ENCODE measurements at places on chromosomes 16 and 17.
A peak's percentile ranks its signal among the peaks of the same experiment; 100 is the strongest.

- no peak for DNase-seq
Observed at GRCh38 chr17:1168533-1169220, 11.1 kb downstream of the ABR start.

DNA sequence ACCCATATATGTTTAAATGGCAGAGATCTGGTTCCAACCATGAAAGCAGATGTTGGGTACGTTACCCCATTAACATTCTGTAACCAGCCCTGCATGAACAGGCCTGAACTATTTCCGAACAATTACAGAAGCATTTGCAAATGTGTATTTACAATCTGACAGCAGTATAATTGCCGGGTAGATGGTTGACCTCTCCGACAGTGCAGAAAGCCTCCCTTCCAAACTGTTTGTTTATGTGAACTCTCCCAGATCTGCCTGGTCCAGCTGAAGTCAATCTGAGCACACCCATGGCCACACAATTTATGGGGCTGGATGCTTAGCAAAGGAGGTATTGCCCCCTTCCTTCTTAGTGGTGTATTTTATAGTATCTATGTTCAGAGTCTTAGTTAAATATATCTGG lies 21.8 kb downstream of the NUDT7 start:
- DNase-seq = no peak

DNA sequence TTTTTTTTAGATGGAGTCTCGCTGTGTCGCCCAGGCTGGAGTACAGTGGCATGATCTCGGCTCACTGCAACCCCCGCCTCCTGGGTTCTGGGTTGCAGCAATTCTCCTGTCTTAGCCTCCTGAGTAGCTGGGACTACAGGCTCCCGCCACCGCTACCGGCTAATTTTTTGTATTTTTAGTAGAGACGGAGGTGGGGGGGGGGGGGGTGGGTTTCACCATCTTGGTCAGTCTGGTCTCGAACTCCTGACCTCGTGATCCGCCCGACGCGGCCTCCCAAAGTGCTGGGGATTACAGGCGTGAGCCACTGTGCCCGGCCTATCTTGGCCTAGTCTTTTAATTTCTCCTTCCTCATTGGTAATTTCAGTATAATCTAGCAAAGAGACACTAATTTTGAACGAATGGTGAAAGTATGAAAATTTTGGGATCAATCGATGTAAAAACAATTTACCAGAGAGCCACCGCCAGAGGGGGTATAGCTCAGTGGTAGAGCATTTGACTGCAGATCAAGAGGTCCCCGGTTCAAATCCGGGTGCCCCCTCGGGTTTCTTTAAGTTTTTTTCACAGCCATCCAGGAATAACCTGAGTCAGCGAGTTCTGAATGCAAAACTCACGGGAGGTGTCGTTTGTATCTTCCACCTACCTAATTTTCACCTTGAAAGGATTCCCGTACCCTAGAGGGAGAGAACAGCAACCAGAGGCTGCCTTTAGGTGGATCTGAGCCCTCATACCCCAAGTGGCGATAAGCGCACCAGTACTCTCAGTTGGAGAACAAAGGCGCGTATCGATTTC lies 2.5 kb upstream of the LASP1 start:
- DNase-seq = no peak

DNA sequence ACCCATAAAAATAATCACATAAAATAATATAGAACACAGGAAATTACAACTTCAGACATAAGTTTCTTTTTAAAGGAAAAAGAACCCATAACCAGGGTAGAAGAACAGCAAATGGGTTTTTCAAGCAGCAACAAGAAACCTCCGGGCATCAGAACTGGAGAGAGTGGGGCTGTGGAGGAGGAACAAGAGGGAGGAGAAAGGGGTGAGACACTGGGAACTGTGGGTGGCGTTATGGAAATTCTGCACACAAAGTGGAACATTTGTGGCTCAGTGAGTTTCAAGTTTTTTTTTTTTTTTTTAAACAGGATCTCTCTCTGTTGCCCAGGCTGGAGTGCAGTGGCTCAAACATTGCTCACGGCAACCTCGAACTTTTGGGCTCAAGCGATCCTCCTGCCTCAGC lies 22.6 kb downstream of the EMP2 start:
- DNase-seq = no peak

DNA sequence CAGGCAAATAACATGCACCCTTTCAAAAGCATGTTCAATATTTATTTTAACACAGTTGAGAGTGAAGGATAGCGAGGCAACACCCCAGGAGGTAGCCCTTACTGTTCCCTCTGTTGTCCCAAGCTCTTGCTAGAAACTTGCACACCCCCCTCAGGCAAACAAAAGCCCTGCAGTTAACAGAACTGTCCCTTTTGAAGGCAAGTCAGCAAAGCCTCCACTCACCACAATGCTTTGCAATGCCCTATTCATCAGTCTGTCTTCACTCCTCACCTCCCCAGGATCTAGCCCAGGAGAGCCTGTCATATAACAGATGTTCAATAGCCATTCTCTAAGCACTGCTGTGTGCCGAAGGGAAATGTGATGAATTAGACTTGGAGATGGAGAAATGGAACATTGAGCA lies 3.5 kb upstream of the CNEP1R1 start:
- DNase-seq = no peak

- no peak for DNase-seq
Observed at GRCh38 chr16:14364386-14365199, 265.5 kb downstream of the PARN start.

DNA sequence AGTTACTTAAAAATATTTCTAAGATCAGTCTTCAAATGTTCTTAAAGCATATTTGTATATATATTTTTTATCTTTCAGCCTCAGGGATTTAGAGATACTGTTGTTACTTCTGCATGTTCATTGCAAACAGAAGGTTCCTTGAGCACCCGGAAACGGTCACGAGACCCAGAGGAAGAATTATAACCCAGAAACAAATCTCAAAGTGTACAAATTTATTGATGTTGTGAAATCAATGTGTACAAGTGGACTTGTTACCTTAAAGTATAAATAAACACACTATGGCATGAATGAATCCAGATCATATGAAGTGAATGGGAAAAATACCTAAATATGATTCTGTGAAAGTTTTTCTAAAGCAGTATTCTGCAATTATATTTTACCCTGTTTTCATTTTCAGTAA lies 21.6 kb upstream of the PPM1E start:
- DNase-seq = no peak

- peak; percentile 75 for DNase-seq
Observed at GRCh38 chr16:57689762-57690558, 4.6 kb upstream of the DRC7 start.

DNA sequence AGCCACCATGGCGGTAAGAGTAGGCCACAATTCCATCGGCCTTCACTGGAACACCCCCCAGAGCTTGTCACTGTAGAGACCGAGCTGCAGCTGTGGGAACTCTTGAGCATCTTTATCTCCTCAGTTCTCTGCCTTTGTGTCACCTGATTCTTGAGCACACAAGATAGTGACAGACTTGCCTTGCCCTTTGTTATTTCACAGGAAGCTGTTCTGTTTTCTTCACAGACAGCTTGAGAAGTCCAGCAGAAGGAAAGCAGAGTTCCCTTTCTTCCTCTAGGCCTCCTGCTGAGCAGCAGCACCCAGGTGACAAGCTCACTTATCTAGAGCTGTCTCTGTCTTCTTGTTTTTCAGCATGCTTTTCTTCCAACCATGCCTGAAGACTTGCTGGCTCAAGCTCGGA lies 38.4 kb upstream of the ENDOV start:
- no peak for DNase-seq

GRCh38 chr16:3983081-3983520 lies 102.6 kb upstream of the CREBBP start:
- peak; percentile 76 for DNase-seq

- DNase-seq = no peak
Observed at GRCh38 chr16:89395150-89396142, 94.9 kb downstream of the ANKRD11 start.

DNA sequence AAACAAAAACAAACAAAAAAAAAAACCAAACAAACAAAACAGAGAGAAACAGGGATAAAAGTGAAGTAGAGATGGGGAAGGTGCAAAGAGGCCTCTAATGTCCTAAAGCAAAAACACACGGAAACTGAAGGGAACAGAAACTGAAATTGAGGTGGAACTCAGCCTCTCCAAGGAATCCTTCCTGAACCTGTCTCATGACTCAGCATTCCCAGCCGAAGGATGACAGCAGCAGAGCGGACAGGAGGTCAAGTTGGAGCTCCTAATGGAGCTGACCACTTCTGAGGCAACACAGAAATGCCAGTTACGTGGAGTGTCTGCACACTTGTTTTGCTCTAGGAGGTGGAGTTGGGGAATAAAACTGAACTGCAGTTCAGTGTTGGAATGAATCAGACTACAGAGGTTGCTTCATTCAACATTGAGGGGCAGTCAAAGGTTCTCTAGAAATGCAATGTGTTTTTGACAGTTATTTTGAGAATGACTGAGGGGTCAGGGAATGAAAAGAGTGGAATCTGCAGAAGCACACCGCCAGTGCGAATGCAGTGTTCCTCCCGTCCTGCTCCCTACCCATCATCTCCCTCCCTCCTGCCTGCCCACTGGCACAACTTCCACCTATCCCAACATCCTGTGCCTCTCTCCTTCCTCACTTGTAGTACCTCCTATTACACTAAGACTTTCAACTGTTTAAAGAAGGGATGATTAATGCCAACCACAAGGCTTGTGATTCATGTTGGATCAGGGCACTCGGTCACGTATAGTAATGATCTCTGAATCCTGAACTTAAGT lies 6.3 kb downstream of the UBE2O start:
- no peak for DNase-seq

- no peak for DNase-seq
Observed at GRCh38 chr16:27762441-27762840, 212.5 kb downstream of the KATNIP start.

DNA sequence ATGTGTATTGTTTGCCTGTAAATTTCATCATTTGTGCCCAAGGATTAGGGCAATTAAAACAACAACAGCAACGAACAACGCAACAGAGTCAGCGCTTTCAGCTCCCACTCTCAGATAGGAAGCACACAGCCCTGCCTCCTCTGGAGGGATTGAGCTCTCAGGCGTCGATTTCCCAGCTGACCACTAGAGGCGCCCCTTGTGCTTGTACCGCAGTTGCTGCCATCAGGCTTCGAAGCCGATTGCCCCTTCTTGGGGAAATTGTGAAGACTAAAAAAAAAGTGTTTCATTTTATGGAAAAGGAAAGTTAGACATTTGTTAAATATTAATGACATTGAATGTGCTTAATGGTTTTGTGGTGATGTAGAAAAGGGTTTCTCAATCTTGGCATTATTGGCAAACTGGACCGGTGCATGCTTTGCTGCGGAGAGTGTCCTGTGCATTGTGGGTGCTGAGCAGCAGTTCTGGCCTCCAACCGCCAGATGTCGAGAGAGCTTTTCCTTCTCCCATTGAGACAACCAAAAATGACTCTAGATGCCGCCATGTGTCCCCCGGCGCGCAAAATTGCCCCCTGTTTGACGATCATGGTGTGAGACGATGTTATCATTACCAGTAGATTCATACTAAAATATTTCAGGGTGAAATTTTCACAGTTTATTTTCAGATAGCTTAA lies 650.4 kb upstream of the RBFOX1 start:
- DNase-seq = peak; percentile 24

DNA sequence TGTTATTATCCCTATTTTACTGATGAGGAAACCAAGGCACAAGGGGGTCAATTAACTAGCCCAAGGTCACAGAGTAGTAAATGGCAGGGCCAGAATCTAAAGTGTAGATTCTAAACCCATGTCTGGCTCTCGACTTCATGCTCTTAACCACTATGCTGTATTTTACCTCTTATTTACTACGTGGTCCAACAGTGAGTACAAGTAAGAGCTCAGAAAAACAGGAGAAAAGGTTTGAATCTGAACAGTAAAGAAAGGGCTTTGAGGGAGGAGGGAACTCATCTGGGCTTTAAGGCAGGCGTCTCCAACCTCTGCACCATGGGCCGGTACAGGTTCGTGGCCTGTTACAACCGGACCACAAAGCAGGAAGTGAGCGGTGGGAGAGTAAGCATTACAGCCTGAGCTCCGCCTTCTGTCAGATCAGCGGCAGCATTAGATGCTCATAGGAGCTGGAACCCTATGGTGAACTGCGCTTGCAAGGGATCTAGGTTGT lies 62.9 kb downstream of the SMURF2 start:
- DNase-seq = peak; percentile 28

DNA sequence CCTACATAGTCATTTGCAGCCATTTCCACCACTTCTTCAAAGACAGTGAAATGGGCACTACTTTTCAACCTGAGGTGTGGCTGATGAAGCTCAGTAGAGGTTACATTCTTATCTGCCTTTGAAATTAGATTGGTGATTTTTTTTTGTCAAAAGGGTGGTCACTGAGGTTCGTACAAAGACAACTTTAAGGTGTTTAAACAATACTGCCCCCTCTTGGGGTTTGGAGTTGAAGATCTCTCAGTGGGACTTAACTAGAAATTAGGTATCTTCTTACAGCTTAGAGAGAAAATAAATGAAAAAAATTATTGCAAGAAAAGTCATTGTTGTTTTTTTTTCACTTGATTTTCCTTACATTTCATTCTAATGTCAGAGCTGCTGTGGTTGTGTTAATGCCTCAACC lies 713.2 kb downstream of the CDH11 start:
- DNase-seq = no peak

GRCh38 chr17:7293816-7294613 lies 424 bp downstream of the YBX2 start:
- DNase-seq = peak; percentile 42

GRCh38 chr16:84095466-84095865 lies 21.3 kb downstream of the MBTPS1 start:
- DNase-seq = no peak

DNA sequence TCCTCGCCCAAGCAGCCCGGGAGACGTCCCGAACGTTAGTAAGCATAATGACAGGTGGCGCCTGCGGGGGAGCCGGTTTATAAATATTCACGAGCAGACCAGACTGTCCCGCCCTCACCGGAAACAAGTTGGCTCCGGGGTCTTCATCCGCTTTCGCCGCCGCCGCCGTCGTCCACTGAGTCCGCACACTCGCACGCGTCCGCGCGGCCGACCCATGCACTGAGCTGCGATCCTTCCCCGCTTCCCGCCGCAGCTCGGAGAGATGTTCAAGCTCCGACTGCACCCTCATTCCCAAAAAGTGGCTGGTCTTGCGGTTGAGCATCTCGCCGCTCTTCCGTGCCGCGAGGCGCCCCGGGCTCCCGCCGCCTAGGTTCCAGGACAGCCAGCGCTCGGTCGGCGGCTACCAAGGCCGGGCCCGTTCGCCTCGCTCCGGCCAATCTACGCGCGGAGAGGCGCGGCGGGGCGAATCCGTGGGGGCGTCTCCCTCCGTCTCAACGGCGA lies 385 bp downstream of the CFAP119 start:
- peak; percentile 68 for DNase-seq

- DNase-seq = no peak
Observed at GRCh38 chr17:72661116-72661944, 431.2 kb downstream of the SLC39A11 start.

GRCh38 chr17:78892520-78892919 lies 10.5 kb downstream of the CEP295NL start:
- no peak for DNase-seq

DNA sequence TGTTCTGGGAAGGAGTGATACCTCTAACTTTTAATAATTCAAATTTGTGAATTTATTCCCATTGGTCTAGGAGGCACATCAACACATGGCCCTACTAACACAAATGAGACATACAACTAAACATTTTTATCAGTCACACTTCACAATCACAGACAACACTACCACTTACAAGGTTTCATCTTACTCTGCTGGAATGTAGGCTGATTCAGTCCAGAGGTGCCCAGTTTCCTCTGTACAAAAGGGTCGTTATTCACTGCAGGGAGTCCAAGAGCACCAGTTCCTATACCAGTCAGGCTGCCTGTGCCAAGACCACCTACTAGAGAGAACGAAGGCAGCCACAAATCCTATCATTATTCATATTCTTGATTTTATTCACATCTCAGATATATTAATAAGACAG lies 41.4 kb downstream of the SETD6 start:
- DNase-seq = no peak

GRCh38 chr16:79253100-79253631 lies 347.4 kb downstream of the MAF start:
- DNase-seq = no peak

GRCh38 chr17:57644326-57644725 lies 100.8 kb downstream of the CCDC182 start:
- DNase-seq = no peak

All from GM20000 (cell line).